ENCODE measurements at places on chromosomes 11 and 22.

GRCh38 chr11:75424396-75424795 lies 8.6 kb downstream of the KLHL35 start:
- DNase-seq: no peak

GRCh38 chr11:11311169-11311568 lies 41.9 kb downstream of the CSNK2A3 start:
- no peak for DNase-seq

DNA sequence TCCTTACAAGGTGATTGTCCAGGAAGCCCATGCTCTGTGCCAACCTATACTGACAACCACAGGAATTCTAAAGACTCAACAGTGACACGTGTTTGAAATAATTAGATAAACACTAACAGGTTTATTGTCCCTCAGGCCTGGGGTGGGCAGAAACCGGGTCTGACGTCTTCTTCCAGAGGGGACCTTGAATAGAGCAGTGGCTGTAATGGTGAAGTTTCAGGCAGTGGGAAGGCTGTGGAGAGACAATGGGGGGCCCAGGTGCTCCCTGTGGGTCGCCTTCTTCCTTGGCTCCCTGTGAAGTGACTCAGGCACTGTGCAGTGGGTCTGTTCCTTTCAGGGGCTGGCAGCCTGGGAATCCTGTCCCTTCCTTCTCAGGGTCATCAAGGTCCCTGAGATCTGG lies 54.6 kb downstream of the OTOG start:
- DNase-seq: no peak

GRCh38 chr11:113338730-113339129 lies 24.3 kb downstream of the TTC12 start:
- no peak for DNase-seq

- DNase-seq: no peak
Observed at GRCh38 chr11:19597876-19598275, 114.8 kb upstream of the NAV2 start.

All from A549 (cell line).